Liver (tissue), 10 donors: ENCODE measurements at places on chromosomes 7 and 10. TPM values are rescaled to one million over a fixed set of nuclear protein-coding genes. Genes with fewer than 3 reads are reported as not detected.

The SEPHS1 gene
- 10.4 TPM for polyA plus RNA-seq

The CELF2 gene
- polyA plus RNA-seq = 1.4 TPM

The JCAD gene
- polyA plus RNA-seq = 0.77 TPM

The PON1 gene
- 224 TPM for polyA plus RNA-seq

The TMEM270 gene
- polyA plus RNA-seq = 0.09 TPM

The WDR86 gene
- 0.78 TPM for polyA plus RNA-seq
